ENCODE measurements at places on chromosomes 13 and 19.

- H3K27ac ChIP-seq = no peak overlapping the region
- no peaks in the 10 kb centered on the region for H3K27me3 ChIP-seq
- H3K36me3 ChIP-seq = no peaks in the 10 kb centered on the region
- no peak for DNase-seq
These were observed 1.2 kb downstream of the ITPKC start for GRCh38 chr19:40717880-40718773.

- no peak overlapping the region for H3K27ac ChIP-seq
- no peak for DNase-seq
- H3K27me3 ChIP-seq = no peaks in the 10 kb centered on the region
- H3K4me1 ChIP-seq = no peaks in the 10 kb centered on the region
These were observed 7.3 kb upstream of the F7 start for GRCh38 chr13:113098162-113098732.

- no peak for DNase-seq
- H3K4me1 ChIP-seq = peaks cover 9% of the 10 kb centered on the region
- H3K27ac ChIP-seq = no peak overlapping the region
- H3K4me3 ChIP-seq = no peak overlapping the region
These were observed 2.8 kb upstream of the GZMM start for GRCh38 chr19:540867-541637.

GRCh38 chr19:56351208-56351607 is 36.6 kb upstream of the ZSCAN5A start:
- no peaks in the 10 kb centered on the region for H3K27me3 ChIP-seq
- DNase-seq = no peak
- H3K27ac ChIP-seq = no peak overlapping the region
- no peak overlapping the region for H3K4me3 ChIP-seq

DNA sequence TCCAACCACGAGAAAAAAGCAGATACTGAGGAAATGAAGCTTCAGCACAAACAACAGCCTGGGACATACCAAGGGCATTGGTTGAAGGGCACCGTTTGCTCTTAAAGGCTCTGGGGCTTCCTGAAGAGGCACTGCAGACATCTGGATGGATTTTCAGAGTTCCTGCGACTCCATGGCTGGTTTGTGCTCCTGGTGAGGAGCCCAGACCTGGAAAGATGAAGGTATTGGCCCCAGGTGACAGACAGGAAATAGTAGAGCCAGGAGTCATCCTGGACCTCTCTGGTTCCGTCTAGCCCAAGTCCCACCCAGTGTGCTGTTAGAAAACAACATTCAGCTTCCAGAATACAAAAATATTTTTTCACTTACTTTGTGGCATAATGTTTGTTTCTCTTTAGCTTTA is 6.3 kb downstream of the IL17D start:
- H3K4me1 ChIP-seq = peaks cover 8% of the 10 kb centered on the region
- H3K27ac ChIP-seq = no peak overlapping the region
- H3K4me3 ChIP-seq = no peak overlapping the region
- no peak for DNase-seq

GRCh38 chr13:53301449-53301848 is 272.8 kb downstream of the OLFM4 start:
- no peaks in the 10 kb centered on the region for H3K4me1 ChIP-seq
- no peak overlapping the region for H3K4me3 ChIP-seq
- DNase-seq = no peak
- no peaks in the 10 kb centered on the region for H3K27me3 ChIP-seq

DNA sequence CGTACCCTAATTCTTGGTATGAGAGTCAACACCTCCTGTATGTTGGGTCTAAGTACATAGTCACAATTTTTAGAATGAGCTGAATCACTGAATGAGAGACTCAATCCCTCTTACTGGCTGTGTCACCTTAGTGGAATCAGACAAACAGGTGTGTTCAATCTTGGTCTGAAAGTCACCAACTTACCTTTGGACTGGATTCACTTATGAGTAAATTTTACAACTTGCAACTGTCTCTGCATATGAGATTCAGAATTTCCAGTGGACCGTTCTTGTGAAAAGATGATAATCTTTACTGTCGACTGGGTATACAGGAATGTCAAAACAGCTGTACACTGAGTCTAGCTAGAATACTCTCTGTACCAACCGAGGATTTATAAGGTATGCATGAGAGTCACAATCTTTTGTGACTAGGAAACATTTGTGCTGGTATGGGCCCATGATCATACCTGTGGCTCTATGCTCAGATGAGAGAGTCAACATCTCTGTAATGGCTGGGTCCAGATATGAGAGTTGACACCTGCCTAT is 5.9 kb upstream of the ZNF91 start:
- H3K27me3 ChIP-seq = no peaks in the 10 kb centered on the region
- H3K27ac ChIP-seq = no peak overlapping the region
- no peak overlapping the region for H3K4me3 ChIP-seq

- no peak for DNase-seq
- no peak overlapping the region for H3K27ac ChIP-seq
- no peak overlapping the region for H3K4me3 ChIP-seq
- H3K36me3 ChIP-seq = peaks cover 5% of the 10 kb centered on the region
- H3K4me1 ChIP-seq = peaks cover 4% of the 10 kb centered on the region
These were observed 29.2 kb downstream of the GAS6 start for GRCh38 chr13:113834496-113835200.

DNA sequence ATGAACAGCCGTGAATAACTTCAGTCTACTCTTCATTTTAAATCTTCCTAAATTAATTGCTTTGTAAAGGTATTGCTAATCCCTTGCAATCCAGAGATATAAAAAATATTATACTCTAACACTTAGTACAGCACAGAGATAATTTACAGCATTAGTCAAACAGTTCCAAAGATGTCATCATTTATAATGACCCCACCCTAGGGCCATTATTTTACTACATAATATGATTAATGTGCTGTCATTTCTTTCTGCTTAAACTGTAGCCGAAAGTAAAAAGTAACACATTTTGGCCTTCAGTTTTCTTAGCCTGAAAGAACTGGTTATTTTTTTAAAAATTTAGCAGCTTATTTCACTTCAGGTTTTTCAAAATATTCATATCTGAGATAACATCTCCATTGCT is 256.3 kb upstream of the RFC3 start:
- no peak overlapping the region for H3K4me3 ChIP-seq
- H3K27ac ChIP-seq = no peak overlapping the region
- no peak for DNase-seq

DNA sequence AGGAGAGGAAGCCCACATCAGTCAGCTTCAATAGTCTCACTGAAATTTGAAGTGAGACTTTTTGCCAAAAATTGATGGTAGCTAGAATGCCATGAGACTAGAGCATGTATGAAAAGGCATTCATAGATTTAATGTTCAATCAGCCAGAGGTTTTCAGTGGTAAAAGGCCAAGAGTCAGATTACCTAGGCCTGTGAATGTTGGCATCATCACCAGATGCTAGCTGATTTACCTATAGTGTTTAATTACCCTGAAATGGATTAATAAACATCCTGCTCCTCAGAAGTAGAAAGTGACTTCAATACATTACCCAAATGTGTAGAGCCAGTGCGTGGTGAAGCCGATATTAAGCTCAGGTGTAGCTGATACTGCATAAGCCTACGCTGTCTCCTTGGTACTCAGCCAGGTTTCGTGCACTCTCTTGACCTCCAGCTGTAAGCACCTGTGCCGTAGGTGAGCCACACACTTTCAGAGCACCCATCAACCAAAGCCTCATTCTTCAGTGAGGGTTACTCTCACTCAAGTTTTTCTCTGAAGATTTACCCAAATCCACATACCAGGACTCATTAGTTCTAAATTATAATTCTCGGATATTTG is 1140.3 kb upstream of the SLC10A2 start:
- H3K27ac ChIP-seq = no peak overlapping the region
- no peaks in the 10 kb centered on the region for H3K4me1 ChIP-seq
- no peak for DNase-seq
- no peak overlapping the region for H3K4me3 ChIP-seq
- H3K27me3 ChIP-seq = no peaks in the 10 kb centered on the region

GRCh38 chr13:73060251-73061160 is 1.7 kb downstream of the KLF5 start:
- peaks cover 8% of the 10 kb centered on the region for H3K4me1 ChIP-seq
- peak overlapping the region; percentile 34 for H3K4me3 ChIP-seq
- no peak for DNase-seq
- no peak overlapping the region for H3K27ac ChIP-seq

- no peak for DNase-seq
- H3K27me3 ChIP-seq = peaks cover 11% of the 10 kb centered on the region
- no peak overlapping the region for H3K4me3 ChIP-seq
- H3K4me1 ChIP-seq = no peaks in the 10 kb centered on the region
These were observed 48.8 kb upstream of the IRS2 start for GRCh38 chr13:109834973-109835720.

DNA sequence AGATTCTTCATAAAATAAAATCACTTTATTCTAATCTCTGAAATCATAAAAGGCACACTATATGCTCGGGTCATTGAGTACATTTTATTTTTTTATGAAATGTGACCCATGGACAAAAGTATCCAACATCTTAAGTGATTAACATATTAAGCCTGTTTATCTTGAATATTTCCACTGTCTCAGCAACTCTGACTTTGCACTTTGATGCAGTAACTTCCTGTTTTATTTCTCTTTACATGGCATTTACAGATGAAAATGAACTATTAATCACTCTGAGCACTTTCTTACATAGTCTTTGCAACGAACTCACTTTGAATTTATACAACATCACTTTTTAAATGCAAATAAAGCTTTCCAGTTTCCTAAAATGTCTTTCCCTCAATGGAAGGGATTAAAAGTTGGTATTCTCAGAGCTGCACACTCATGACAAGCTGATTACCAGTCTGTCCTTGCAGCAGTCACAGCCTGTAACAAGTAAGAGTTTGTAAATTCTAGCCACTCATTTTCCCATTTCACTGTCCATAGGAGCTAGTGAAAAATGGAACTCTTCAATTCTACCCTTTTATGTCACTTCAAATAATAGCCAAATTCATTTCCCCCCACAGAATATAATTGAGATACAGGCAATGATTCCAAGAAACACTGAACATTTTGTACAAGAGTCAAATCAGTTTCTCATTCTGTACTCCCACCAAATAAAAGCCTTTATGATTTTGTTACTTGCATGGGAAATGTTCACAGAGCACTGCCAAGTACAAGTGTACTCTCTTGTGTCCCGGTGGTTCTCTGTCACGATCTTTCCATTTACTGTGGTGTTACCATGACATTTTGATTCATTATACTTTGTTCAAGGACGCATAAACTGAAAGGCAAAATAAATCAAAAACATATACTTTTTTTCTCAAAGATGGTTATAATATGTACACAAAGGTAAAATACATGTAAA is 1968.9 kb downstream of the PCDH9 start:
- no peaks in the 10 kb centered on the region for H3K27me3 ChIP-seq
- H3K4me1 ChIP-seq = no peaks in the 10 kb centered on the region
- H3K36me3 ChIP-seq = no peaks in the 10 kb centered on the region
- H3K4me3 ChIP-seq = no peak overlapping the region
- no peak for DNase-seq

DNA sequence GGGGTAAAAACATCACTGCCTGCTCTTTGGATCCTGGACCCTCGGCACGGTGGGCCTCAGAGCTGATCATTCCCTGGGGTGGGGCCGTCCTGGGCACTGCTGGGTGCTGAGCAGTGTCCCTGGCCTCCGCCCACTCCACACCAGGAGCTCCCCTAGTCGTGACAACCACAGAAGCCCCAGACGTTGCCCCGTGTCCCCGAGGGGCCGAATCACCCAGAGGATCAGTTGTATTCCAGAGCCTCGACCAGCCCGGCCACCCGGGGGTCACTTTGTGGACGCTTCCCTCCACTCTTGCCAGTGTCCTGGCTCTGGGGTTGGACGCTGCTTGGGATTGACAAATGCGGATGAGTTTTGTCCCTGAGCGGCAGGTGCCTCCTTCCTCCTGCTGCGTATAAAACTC is 10.2 kb downstream of the C2CD4C start:
- H3K36me3 ChIP-seq = no peaks in the 10 kb centered on the region
- H3K27ac ChIP-seq = no peak overlapping the region

- H3K27me3 ChIP-seq = no peaks in the 10 kb centered on the region
- DNase-seq = no peak
- H3K4me1 ChIP-seq = peaks cover 51% of the 10 kb centered on the region
- no peak overlapping the region for H3K4me3 ChIP-seq
- no peak overlapping the region for H3K27ac ChIP-seq
- H3K36me3 ChIP-seq = no peaks in the 10 kb centered on the region
These were observed 19.4 kb downstream of the EPS15L1 start for GRCh38 chr19:16452325-16452724.

DNA sequence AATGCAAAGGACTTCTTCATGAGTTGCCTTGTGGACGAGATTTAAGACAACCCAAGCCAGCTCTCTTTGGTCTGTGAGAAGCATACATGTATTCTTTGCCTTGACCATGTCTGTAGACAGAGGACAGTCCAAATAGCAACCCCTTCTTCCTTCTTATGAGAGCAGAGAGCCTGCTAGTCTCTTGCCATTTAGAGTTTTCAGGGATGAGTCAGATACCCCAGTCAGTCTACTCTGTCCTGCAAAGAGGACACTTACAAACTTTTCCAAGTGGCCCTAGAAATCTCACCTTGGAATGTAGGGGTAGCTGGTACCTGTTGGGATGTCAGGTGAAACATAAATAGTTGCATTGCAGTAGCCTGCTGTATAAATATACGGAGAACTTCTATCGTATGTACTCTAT is 36.7 kb downstream of the DNAJC3 start:
- peaks cover 27% of the 10 kb centered on the region for H3K36me3 ChIP-seq
- no peak overlapping the region for H3K4me3 ChIP-seq
- no peak for DNase-seq
- H3K27me3 ChIP-seq = no peaks in the 10 kb centered on the region
- no peak overlapping the region for H3K27ac ChIP-seq

DNA sequence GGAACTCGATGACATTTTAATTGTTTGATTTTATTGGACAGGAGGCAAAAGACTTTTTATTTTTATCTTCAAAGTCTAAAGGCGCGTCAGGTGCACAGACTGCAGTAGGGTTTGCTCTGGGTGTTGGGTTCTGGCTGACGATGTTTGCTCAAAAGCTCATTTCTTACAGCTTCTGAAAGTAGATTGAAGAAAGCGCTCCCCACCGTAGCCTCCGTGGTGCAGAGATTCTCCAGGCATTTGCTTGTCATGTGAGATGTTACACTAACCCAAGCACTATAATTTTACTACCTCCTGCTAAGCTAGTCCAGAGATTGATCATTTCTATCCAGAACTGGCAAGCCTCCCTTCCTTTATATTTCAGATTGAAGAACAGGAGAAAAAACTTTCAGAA is 14.5 kb upstream of the ATP11A start:
- H3K36me3 ChIP-seq = no peaks in the 10 kb centered on the region
- H3K4me1 ChIP-seq = peaks cover 15% of the 10 kb centered on the region
- no peak overlapping the region for H3K4me3 ChIP-seq
- no peak overlapping the region for H3K27ac ChIP-seq

- no peak overlapping the region for H3K27ac ChIP-seq
- H3K4me3 ChIP-seq = no peak overlapping the region
- no peaks in the 10 kb centered on the region for H3K36me3 ChIP-seq
- H3K4me1 ChIP-seq = no peaks in the 10 kb centered on the region
- no peak for DNase-seq
- H3K27me3 ChIP-seq = no peaks in the 10 kb centered on the region
These were observed 153.3 kb upstream of the VSTM2B start for GRCh38 chr19:29372461-29372860.

- H3K4me1 ChIP-seq = no peaks in the 10 kb centered on the region
- H3K27ac ChIP-seq = no peak overlapping the region
- no peaks in the 10 kb centered on the region for H3K36me3 ChIP-seq
- H3K27me3 ChIP-seq = no peaks in the 10 kb centered on the region
These were observed 251.4 kb downstream of the ITGBL1 start for GRCh38 chr13:101703838-101704237.

- H3K36me3 ChIP-seq = peaks cover 10% of the 10 kb centered on the region
- peaks cover 2% of the 10 kb centered on the region for H3K27me3 ChIP-seq
- no peak overlapping the region for H3K4me3 ChIP-seq
These were observed 13.0 kb downstream of the PGLYRP1 start for GRCh38 chr19:46009530-46010510.

- H3K4me1 ChIP-seq = peaks cover 13% of the 10 kb centered on the region
- DNase-seq = no peak
- no peaks in the 10 kb centered on the region for H3K36me3 ChIP-seq
- H3K27me3 ChIP-seq = no peaks in the 10 kb centered on the region
- H3K27ac ChIP-seq = no peak overlapping the region
These were observed 89.4 kb downstream of the STK24 start for GRCh38 chr13:98487522-98487921.
